ENCODE measurements at places on chromosomes 5 and 9. TPM values are rescaled to one million over a fixed set of nuclear protein-coding genes. Genes with fewer than 3 reads are reported as not detected.

The GPRIN1 gene
- 0.22 TPM for total RNA-seq

The SPINK13 gene
- not detected for total RNA-seq

The GZMA gene
- total RNA-seq: 3.5 TPM

The C9 gene
- not detected for total RNA-seq

The VCP gene
- total RNA-seq: 245 TPM

The SLC36A2 gene
- total RNA-seq: not detected

The SPATA31A6 gene
- not detected for total RNA-seq

The LYSMD3 gene
- 27.6 TPM for total RNA-seq

The CARD9 gene
- total RNA-seq: 0.64 TPM

The MYORG gene
- 0.58 TPM for total RNA-seq

The KCNV2 gene
- total RNA-seq: not detected

The BTNL3 gene
- total RNA-seq: not detected

The DBH gene
- 1.8 TPM for total RNA-seq

The CFAP90 gene
- total RNA-seq: not detected

The PLPP7 gene
- not detected for total RNA-seq

The GABRA6 gene
- not detected for total RNA-seq

The C5 gene
- 1.3 TPM for total RNA-seq

The PCDHB13 gene
- total RNA-seq: not detected

The PCDHB5 gene
- total RNA-seq: not detected

The ANKRD18A gene
- total RNA-seq: 7.8 TPM

The SLC6A18 gene
- total RNA-seq: not detected

The PCDHA1 gene
- total RNA-seq: not detected

The PAEP gene
- not detected for total RNA-seq

The LECT2 gene
- total RNA-seq: not detected

The PCDHA12 gene
- total RNA-seq: not detected

The LRRC19 gene
- not detected for total RNA-seq

The MARCOL gene
- not detected for total RNA-seq

The WDR38 gene
- total RNA-seq: not detected

The C1QTNF2 gene
- not detected for total RNA-seq

The PAX5 gene
- 0.11 TPM for total RNA-seq

The DMRT3 gene
- total RNA-seq: not detected

The MYMK gene
- not detected for total RNA-seq

The ZNF354B gene
- 6.2 TPM for total RNA-seq

The LHX6 gene
- not detected for total RNA-seq

The AGPAT2 gene
- total RNA-seq: 4.0 TPM

The TAF11L10 gene
- not detected for total RNA-seq

The PDE6A gene
- total RNA-seq: not detected

All from CD4-positive, alpha-beta T cell (primary cell).